M059J (cell line): ENCODE measurements at places on chromosomes 6 and 20. TPM values are rescaled to one million over a fixed set of nuclear protein-coding genes. Genes with fewer than 3 reads are reported as not detected.

DNA sequence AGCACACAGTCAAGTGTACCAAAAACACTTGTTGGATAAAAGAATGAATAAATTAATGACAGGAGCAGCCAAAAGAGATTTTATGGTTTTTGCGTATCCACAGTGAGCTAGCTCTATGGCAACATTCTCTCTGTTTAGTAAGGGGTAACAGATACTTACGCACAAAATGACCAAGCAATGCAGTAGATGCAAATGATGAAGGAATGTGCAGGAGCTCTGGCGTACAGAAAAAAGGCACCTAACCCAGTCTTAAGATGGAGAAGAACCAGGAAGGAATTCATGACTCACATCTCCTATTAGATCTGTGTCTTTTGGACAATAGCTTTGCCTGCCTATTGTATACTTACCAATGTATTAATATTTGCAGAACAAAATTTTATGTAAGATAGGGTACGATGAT is 191.9 kb upstream of the PREP start:
- DNase-seq = peak; percentile 74

DNA sequence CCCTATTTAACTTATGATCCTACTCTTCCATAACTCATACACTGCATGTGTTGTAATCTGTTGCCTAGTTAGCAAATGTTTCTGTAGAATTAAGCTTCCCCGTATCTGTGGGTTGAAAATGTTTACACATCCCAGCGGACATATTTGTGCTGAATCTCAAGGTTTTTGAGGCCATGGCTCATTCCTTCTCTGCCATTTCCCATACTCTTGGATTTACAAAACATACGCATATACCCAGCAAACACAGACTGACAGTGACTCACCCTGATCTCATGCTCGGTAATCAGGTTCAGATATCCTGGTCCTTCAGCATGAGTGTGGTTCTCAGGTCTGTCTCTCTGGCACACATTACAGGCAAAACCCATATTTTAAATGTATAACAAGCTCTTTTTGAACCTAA is 58.7 kb downstream of the AGPAT4 start:
- peak; percentile 95 for DNase-seq

GRCh38 chr6:124223611-124224345 is 420.1 kb downstream of the NKAIN2 start:
- DNase-seq = peak; percentile 3

GRCh38 chr20:59144179-59144830 is 19.3 kb upstream of the ZNF831 start:
- no peak for DNase-seq

The BHLHE23 gene
- not detected in 2 replicates for total RNA-seq

DNA sequence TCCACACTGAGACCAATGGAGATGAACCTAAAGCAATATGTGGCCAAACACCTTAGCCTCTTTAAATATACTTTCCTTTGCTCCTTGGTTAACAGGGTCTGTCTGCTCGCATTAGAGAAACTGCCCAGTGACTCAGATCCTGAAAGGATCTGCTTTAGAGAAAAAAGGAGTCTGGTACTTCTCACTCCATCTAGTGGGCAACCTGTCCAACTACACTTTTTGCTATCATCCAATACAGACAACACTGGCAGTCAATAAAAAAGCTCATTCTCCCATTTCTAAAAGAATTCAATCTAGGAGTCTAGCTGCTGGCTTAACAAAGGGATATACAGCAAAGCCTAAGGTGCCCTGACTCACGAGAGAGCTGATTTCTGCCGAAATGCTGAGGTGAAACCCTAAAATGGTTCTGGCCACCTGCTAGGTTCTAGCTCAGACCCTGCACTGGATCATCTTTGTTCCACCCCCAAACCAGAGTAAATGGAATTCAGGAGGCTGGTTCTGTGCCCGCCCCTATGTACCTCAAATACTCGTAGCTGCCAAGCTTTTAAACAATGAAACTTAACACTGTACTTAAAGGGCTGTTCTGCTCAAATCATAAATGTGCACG is 11.5 kb downstream of the GNL1 start:
- peak; percentile 84 for DNase-seq

- no peak for DNase-seq
Observed at GRCh38 chr6:62974452-62974851, 236.8 kb upstream of the FKBP1C start.

GRCh38 chr6:43339168-43339567 is 30.3 kb downstream of the ZNF318 start:
- no peak for DNase-seq

GRCh38 chr6:134602123-134602522 is 284.2 kb upstream of the SGK1 start:
- DNase-seq = no peak

DNA sequence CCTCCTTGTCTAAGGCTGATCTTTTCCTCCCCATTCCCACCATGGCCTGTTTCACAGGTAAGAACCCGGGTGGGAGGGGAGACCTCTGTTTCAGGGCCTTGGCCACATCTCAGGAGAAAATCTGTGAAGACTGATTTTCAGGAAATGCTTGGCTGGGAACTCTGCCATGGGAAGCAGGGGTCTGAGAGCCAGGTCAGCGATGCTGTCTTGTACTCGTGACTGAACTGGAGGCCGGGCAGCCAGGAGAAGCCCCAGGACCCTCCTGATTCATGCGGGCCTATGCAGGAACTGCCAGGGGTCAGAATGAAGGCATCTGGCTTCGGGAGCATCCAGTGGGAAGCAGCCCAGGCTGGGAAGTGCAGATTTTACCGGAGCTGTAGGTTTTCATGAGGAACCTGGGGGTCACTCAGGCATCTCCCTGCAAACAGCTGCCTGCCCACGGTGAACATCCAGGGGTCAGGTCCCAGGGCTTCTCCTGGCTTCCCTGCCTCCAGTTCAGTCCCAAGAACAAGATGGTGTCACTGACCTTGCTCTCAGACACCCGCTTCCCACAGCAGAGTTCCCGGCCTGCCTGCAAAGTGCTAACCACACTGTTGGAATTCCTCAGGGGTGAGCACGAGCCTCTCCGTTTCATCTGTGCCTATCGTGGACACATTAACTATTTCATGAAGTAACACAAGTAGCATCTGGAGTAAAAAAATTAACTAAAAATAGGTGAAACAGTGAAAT is 90.2 kb upstream of the SULF2 start:
- DNase-seq = peak; percentile 84

DNA sequence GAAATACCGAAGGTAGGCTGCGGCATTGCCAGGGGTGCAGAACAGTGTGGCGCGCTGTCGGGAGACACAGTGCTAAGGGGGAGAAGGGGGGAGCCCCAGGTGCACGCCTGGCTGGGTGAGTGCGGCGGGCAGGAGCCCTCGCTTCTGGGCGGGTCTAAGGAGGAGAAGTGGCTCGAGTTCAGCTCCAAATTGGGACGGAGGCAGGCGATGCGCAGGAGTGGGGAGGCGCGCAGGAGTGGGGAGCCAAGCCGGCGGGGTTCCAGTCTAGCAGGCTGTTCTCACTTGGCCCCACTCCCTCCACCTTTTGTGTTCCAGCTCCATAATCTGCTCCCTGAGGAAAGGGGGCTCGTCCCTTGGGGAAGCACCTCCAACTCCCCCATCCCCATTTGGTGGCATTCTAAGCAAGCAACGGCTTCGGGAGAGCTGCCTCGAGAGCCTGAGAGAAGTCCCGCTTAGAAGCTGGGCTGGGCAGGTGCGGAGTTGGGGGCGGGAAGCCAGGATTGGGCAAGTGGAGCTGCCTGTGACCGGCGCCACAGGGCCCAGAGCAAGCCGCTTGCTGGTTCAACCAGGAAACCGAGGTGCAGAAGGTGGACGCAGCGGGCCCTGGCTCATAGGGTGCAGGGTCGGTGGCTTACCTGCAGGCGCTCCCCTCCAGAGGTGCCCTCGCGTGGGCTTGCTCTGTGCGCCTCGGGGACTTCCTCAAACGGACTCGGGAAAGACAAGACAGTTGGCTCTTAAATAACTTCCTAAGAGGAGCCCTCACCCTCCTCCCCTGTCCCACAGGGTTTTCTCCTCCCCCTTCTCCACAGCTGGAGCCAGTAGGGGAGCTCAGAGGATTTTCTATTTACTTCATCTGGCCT is at the start of gene F13A1:
Gene F13A1 (minus strand): TSS at position 711 of the 860 bp plus-strand sequence. CDS start 1,998 bp downstream, outside the sequence.
- no peak for DNase-seq

The CTAGE9 gene
- 0.27 TPM in 1 of 2 replicates, not detected in the other for total RNA-seq

DNA sequence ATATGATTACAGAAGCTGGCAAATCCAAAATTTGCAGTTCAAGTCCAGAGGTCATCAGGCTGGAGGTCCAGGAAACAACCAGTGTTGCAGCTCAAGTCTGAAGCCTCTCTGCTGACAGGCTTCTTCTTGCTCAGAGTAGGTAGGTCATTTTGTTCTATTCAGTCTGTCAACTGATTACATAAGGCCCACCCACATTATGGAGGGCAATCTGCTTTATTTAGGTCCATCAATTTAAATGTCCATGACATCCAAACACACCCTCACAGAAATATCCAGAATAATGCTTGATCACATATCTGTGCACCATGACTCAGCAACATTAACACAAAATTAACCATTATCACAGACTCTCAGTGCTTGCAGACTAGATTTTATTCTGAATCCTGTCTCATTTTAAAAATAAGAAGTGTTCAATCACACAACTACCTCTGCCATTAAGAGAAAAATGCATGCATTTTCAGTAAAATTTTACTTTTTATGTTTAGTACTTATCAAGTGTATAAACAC is 759.2 kb upstream of the ADGRB3 start:
- no peak for DNase-seq

The SIRPB1 gene
- 4.2 and 6.8 TPM in 2 replicates for total RNA-seq

DNA sequence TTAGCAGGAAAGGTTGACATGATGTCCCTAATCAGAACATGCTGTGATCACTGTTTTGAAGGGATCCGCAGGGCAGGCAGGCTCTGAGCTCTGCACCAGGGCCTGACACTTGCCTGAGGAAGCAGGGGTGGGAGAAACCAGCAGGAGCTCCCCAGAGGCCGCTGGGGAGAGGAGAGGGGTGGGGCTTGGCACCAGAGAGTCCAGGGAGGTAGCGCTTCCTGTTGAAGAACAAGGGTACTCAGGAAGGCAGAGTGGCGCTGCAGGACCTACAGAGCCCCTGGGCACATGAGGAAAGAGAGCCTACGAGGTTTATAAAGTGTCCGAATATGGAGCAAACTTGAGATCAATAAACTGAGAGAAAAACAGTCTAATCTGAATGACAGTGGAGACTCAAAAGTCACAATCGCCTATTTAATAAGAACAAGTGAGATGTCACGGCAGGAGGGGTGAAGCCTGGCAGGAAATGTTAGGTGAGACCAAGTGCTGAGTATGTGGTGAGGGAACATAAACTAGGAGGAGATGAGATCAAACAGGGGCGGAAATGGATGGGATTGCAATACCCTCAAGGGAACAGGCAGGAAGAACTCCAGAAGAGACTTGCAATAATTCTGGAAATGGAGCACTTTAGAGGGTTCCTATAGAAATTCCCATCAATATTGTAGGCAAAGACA is 5.8 kb upstream of the TBXT start:
- no peak for DNase-seq

The DUSP15 gene
- 0.91 and 3.2 TPM in 2 replicates for total RNA-seq

DNA sequence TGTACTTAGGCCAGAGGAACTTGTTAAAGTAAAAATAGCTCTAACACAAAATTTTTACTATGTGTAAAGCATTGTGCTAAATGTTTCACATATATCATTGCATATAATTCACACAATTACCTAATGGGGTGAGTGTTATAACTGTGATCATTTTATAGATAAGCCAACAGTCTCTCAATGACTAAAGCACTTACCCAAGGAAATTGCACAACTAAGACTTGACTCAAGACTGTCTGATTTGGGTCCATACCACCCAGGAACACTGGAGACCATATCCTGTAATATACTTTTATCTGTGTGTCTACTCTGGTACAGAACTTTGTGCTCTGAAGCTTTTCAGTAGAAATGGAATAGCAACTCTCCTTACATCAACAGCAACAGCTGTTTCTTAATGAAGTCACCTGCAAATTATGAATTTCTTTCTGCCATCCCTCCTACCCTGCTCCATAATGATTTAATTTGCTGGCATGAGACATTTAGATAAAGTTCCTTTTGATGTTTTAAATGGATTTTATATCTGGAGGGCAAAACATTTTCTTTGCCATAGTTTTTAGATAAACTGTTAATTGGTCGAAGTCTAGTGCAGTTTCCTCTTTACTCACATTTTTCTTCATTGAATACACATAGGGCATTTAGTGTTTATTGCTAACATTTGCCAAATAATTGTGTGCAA is 47.5 kb downstream of the TSPYL4 start:
- no peak for DNase-seq

The SKIC2 gene
- 60.4 and 72.3 TPM in 2 replicates for total RNA-seq

DNA sequence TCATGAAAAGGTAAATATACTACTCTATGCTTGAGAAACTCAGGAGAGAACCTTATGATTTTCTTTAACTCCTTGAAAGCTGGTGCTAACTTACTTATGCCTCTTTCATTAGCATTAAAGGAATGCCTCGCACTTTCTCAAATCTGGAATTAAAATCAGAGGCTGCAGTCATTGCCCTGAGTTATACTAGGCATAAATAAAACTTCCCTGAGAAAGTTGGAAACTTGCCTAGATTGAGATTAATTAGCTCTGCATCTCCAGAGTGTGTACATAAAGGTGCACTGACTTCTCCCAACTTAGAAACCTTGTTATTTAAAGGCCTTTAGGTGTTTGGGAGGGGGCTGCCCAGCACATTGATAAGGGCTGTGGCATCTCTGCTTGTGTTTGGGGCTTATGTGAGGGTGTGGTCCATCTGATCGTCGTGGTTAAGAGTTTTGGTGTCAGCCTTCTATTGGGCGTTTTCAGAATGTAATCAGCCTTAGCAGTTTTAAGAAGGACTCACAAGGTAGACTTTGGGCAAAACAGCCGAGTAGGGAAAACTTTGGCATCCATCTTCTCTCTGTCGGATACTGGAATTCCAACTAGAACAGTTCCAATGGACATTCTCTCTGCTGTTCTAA is 32.1 kb upstream of the CCN6 start:
- no peak for DNase-seq

The GPX5 gene
- total RNA-seq = not detected in 2 replicates

DNA sequence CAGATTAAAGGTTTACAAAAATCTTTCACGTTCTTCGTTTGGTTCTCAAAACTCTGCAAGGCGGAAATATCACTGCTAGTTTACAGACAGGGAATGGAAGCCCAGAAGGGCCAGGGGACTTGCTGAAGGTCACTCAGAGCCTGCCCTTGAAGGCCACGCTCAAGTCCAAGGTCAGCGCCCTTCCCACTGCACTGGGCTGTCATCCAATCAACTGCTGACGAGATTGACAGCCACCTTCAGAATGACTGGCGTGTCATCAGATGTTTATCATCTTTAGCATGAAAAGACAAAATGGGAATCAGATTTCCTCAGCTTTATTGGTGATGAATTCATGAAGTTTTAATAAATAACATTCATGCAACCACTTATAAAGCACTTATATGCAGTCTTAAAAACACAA is 16.5 kb downstream of the RNASET2 start:
- no peak for DNase-seq

The TCP11 gene
- not detected in 2 replicates for total RNA-seq

The DYNLT2 gene
- total RNA-seq = 0.76 and 1.1 TPM in 2 replicates

The SCGN gene
- not detected in 2 replicates for total RNA-seq

DNA sequence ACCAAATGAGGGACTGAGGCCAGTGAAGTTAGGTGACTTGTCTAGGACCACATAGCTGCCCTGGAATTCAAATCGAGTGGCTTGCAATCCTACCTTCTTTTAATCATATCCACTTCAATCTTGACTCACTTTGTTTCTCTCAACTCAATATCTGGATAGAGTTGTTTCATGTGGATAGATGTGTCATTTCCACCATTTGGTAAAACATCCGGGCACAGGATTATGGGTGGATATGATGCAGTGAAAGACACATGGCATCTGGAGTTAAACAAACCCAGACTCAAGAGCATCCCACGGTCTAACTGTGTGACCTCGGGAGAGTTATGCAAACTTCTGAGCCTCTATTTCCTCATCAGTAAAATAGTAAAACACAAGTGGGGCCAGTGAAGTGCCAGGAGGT is 103.6 kb upstream of the CNKSR3 start:
- peak; percentile 57 for DNase-seq

- DNase-seq = no peak
Observed at GRCh38 chr6:23016696-23017095, 447.3 kb downstream of the HDGFL1 start.

GRCh38 chr20:53555081-53555480 is 38.6 kb downstream of the ZNF217 start:
- no peak for DNase-seq
